ENCODE measurements at places on chromosomes 12 and 14.

GRCh38 chr14:92386165-92386564 lies 63.2 kb downstream of the SLC24A4 start:
- no peaks in the 10 kb centered on the region for H3K36me3 ChIP-seq
- H3K27me3 ChIP-seq: no peaks in the 10 kb centered on the region
- H3K27ac ChIP-seq: no peak overlapping the region
- no peak overlapping the region for H3K4me3 ChIP-seq

DNA sequence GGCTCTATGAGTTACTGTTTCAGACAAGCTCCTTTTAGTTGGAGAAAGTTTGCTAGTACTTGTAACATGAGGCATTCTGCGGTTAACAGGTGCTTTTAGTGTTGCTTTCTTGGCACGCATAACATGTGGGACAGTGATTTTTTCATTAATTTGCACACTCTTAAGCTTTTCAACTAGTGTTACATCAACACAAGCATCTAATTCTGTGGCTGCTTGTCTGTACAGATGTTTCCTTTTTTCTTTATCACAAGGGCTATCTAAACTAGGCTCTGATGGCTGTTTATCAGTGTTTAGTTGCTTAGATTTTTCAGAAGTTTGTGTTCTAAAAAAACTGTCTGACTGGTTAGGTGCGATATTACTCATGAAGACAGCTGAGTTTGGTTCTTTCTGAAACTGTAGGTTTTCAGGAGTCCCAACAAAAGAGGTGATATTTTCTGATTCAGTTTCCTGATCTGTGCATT lies 120.1 kb downstream of the RALGAPA1 start:
- no peak overlapping the region for H3K4me3 ChIP-seq
- H3K27ac ChIP-seq: no peak overlapping the region
- DNase-seq: no peak
- H3K4me1 ChIP-seq: no peaks in the 10 kb centered on the region
- H3K36me3 ChIP-seq: peaks cover 8% of the 10 kb centered on the region
- no peaks in the 10 kb centered on the region for H3K27me3 ChIP-seq

GRCh38 chr14:55914771-55915170 lies 203.4 kb upstream of the PELI2 start:
- H3K27ac ChIP-seq: no peak overlapping the region
- no peaks in the 10 kb centered on the region for H3K4me1 ChIP-seq
- no peak for DNase-seq
- H3K4me3 ChIP-seq: no peak overlapping the region
- H3K27me3 ChIP-seq: no peaks in the 10 kb centered on the region
- no peaks in the 10 kb centered on the region for H3K36me3 ChIP-seq

GRCh38 chr14:36383767-36384431 lies 63.5 kb upstream of the MBIP start:
- H3K36me3 ChIP-seq: no peaks in the 10 kb centered on the region
- H3K4me3 ChIP-seq: no peak overlapping the region
- no peak overlapping the region for H3K27ac ChIP-seq
- no peaks in the 10 kb centered on the region for H3K27me3 ChIP-seq
- DNase-seq: no peak

DNA sequence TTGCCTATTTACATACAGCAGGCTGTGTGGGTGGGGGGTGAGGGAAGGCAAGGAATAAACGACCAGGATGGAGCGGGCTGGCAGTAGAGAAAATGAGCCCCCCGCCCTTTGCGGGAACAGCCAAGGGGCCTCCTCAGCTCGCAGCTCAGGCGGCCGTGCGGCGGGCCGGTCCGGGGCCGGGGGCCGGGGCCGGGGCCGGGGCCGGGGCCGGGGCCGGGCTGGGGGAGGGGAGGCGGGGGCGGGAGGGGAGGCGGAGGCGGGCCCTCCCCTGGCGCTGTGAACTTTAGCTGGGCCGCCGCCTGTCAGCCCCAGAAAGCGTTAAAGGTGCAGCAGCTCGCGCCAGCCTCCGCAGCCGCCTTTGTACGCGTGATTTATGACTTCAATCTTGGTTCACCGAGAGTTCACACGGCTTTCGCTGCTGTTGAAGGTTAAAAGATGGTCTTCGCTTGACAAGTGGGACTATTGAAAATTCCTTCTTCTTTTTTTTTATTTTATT lies 28.8 kb downstream of the HOXC4 start:
- H3K36me3 ChIP-seq: no peaks in the 10 kb centered on the region
- DNase-seq: peak; percentile 2
- peak overlapping the region; percentile 17 for H3K4me3 ChIP-seq
- H3K4me1 ChIP-seq: peaks cover 2% of the 10 kb centered on the region

DNA sequence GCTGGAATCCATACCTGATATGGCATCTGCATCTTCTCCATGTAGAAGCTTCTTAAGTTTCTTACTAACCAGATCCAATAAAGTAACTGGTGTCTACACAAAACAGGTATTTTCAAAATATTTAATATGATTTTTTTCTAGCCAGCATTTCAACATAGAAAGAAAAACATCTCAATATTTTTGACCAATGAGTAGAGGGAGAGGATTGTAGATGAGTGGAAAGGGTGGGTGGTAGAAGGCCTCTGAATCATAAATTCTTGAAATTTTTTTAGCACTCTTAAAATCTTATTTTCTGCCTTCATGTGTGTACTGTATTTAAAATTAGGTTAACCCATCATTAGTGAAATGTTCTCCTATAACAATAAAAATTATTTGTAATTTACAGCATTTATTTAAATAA lies 18.0 kb downstream of the DEPDC4 start:
- H3K27ac ChIP-seq: no peak overlapping the region
- no peak overlapping the region for H3K4me3 ChIP-seq
- no peaks in the 10 kb centered on the region for H3K27me3 ChIP-seq

DNA sequence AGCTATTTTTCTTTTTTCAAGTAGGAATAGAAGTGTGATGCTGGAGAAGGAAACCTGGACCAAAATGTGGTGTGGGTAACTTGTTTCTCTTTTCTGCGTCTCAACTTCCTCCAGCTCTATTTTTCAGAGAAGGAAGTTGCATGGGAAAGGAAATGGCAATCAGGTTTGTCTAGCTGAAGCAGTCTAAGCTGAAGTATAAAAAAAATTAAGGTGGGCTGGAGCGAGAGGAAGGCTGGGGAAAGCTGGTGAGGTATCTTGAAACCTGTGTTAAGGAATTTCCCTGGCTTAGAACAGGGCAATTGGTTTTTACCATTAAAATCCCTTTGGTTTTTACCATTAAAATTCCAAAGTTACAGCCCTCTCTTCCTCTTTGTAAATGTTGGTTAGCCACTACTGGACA lies 34.2 kb upstream of the NINJ2 start:
- DNase-seq: no peak
- H3K27me3 ChIP-seq: no peaks in the 10 kb centered on the region
- H3K36me3 ChIP-seq: no peaks in the 10 kb centered on the region

- H3K27ac ChIP-seq: no peak overlapping the region
- H3K36me3 ChIP-seq: no peaks in the 10 kb centered on the region
- H3K27me3 ChIP-seq: no peaks in the 10 kb centered on the region
- DNase-seq: no peak
- no peak overlapping the region for H3K4me3 ChIP-seq
Observed at GRCh38 chr12:69115099-69115498, 124.3 kb upstream of the CPSF6 start.

DNA sequence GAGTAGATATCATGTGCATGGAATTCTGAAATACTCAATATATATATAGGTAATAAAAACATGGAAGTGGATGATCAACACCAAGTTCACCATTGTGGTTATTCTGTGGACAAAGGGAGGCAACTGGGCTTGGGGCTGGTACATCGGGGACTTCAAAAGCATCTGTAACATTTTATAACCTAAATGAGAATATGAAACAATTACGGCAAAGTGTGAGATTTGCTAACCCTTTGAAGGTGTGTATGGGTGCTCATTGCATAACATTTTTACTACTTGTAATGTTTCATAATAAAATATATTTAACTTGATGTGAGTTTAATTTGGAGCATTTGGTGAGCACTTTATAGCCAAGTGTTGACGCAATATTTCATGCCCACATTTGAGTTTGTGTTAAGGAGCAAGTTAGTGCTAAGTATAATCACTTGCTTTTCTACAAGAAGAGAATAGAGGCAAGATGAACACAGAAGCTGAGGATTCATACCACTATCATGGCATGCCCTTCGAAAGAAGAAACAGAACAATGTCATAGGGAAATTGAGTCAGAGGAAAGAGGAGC lies 109.3 kb downstream of the NTN4 start:
- no peaks in the 10 kb centered on the region for H3K27me3 ChIP-seq
- H3K4me1 ChIP-seq: no peaks in the 10 kb centered on the region
- H3K36me3 ChIP-seq: no peaks in the 10 kb centered on the region
- no peak for DNase-seq
- H3K4me3 ChIP-seq: no peak overlapping the region
- H3K27ac ChIP-seq: no peak overlapping the region

GRCh38 chr14:105365681-105366080 lies 32.7 kb upstream of the TEX22 start:
- DNase-seq: no peak
- H3K36me3 ChIP-seq: peaks cover 3% of the 10 kb centered on the region
- H3K27me3 ChIP-seq: no peaks in the 10 kb centered on the region

DNA sequence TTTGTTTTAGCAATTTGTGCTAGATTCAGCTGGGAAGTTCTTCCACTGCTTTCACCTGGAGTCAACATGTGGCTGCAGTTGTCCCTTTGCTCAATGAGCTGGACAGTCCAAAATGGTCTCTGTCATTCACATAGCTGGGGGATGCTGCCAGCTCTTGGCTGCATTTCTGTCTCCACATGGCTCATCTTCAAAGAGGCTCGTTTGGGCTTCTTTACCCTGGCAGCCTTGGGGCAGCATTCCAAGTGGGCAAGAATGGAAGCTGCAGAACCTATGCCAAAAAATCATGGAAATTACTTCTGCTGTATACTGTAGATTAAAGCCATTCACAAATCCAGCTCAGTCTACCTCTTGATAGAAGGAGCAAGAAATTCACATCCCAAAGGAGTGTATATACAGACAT lies 199.1 kb downstream of the SLC5A8 start:
- DNase-seq: no peak
- H3K4me1 ChIP-seq: no peaks in the 10 kb centered on the region
- H3K4me3 ChIP-seq: no peak overlapping the region
- no peaks in the 10 kb centered on the region for H3K27me3 ChIP-seq
- H3K27ac ChIP-seq: no peak overlapping the region

DNA sequence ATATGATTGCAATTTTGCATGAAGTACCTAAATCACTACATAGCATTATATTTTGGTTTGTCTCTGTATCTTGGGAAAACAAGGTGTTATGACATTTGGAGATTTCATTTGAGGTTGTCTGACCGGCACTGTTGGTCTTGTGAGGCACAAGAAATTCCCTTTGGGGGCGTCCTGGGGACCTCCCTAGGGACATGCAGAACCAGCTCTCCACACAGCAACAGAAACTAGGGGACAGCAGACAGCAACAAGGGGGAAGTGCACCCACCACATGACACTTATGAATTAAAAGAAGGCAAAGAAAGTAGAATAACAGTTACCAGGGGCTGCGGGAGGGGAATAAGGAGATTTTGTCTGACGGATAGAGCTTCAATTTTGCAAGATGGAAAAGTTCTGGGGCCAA lies 14.4 kb downstream of the DDX54 start:
- no peak overlapping the region for H3K4me3 ChIP-seq
- H3K27me3 ChIP-seq: no peaks in the 10 kb centered on the region
- DNase-seq: no peak
- H3K4me1 ChIP-seq: no peaks in the 10 kb centered on the region

DNA sequence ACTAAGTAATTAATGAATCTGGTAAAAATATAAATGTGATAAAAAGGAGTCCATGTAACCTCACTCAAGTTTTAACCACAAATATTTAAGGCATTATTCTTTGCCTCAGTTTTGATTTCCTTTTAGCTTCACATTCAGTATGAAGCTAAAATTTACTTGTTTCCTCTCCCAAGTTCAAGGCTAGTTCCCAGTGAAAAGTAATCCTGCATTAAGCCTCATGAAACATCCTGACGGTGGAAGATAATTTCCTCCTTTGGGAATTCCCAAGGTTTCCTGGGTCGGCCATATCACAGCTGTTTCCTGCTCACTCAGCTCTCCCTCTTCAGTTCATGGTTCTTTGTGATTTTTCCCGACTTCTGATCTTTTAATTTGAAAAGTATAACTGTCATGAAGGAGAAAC lies 1256.8 kb upstream of the FLRT2 start:
- H3K4me1 ChIP-seq: no peaks in the 10 kb centered on the region
- no peaks in the 10 kb centered on the region for H3K36me3 ChIP-seq
- no peak overlapping the region for H3K27ac ChIP-seq
- no peak overlapping the region for H3K4me3 ChIP-seq

All from effector memory CD4-positive, alpha-beta T cell (primary cell).